ENCODE measurements at places on chromosomes 6 and 20.

DNA sequence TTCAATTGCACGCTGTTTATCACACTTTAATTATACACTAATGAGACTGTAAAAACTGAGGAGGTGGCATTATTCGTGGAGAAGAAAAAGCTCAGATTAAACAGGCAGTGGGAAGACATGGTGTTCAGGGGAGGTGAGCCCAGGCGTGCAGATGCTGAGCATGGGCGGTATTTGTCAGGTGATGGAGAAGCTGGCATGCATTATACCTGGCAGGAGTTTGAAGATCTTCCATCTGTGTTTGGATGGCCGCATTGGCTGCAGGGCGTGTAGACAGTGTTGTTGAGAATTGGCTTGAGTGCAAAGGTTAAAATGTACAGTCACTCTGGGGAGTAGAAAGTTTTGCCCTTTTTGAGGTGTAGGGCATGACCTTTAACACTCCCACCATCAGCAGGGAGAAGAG, 213.8 kb downstream of the ERMARD start:
- DNase-seq = no peak

- no peak for DNase-seq
Measured at GRCh38 chr20:16712511-16712947, 17.3 kb upstream of the SNRPB2 start.

DNA sequence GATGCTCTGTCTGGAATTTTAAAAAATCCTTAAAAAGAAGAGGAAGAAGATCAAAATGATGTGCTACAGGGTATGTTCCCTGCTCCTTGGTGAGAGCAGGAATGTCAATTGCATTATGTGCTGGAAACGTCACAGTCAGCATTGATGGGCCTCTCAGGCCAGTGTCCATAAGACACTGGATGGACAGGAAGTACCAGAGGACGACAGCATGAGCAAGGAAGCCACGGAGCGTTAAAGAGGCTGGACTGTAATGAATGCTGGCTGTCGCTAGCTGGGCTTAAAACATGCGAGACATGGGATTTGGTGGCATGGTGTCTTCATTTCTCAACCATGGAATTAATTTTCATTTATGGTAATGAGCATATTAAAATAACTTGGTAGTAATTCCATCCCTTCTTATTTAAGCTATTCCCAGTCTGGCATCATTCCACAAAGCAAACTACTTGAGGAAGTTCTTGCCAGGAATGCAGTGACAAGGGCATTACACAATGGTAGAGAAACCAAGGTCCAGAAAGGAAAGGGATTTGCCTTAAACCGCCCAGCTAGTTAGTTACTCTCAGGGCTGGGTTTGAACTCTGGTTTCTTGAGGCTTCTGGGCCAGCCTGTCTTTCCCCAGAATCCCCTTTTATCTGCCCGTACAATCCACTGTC, 166.6 kb upstream of the SOX4 start:
- peak; percentile 35 for DNase-seq

GRCh38 chr6:44265007-44265721, at the start of gene NFKBIE:
TSS of gene NFKBIE (minus strand) at chr6:44265551. CDS start at chr6:44265346, 205 bp downstream.
- DNase-seq = peak; percentile 89

- no peak for DNase-seq
Measured at GRCh38 chr6:35894776-35895175, 26.1 kb downstream of the SRPK1 start.

GRCh38 chr6:39801456-39802251, 9.5 kb downstream of the DAAM2 start:
- DNase-seq = no peak

DNA sequence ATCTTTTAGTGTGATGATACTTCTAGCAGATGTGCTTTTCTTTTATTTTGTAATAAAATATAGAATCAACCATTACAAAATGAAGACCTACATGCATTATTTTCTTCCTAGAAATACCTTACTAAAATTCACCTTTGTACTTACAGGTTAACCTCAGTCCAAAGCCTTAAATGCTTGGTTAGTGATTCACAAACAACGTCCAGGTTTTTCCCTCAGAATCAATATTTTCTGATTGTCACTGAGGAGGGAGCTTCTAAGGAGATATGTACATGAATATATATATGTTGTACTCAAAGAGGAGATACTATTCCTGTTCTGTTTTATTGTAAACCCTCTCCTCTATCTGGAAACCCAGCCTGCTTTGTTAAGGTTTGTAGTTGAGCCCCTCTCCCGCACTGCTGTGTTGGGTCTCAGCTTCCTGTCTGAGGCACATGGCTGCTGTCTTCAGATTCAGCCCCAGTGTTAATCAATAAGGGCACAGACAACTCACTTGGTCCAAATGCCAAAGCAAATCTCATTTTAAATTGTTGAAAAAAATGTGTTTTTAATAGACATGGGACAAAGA, 33.9 kb upstream of the HS3ST5 start:
- DNase-seq = no peak

DNA sequence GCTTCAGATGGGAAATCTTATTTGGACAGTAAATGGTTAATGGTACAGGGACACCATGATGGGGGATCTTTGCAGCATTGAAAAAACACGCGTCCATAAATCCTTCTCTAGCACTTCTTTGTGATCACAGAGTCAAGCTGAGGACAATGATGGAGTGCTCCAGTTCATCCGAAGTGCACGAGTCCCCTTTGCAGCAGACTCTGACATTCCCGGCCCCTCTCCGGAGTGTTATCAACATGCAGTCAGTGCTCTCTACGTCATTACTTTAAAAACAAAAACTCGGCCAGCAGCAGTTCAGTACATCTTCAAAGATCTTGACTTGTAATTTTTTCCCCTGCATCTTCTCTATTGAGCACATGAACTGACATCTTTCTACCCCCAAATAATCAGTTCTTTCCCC, 185.5 kb upstream of the AKAP12 start:
- peak; percentile 63 for DNase-seq

DNA sequence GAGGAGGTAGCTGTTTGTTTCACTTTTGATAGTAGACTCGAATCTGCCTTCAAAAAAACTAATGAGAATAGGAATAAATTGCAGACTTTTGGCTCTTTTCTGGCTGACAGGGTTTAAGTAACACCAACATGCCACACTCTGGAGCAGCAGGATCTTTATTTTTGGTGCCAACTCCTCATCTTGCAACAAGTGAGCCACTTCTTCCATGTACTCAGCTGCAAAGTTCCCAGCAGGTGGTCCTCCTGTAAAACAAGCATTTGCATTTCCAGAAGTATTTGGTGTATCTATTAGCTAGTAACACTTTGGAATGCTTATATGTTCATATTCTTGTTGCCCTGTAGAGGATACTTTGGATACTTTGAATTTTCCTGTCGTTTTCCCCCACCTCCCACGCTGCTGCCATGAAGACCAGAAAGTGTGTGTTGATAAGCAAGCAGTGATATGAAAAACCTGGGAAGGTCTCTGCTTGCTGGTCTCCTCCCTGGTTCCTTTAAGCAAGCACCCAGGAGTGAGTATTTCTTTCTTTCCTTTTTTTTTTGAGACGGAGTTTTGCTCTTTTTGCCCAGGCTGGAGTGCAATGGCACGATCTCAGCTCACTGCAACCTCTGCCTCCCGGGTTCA, 1.0 kb downstream of the ARMH2 start:
- no peak for DNase-seq

DNA sequence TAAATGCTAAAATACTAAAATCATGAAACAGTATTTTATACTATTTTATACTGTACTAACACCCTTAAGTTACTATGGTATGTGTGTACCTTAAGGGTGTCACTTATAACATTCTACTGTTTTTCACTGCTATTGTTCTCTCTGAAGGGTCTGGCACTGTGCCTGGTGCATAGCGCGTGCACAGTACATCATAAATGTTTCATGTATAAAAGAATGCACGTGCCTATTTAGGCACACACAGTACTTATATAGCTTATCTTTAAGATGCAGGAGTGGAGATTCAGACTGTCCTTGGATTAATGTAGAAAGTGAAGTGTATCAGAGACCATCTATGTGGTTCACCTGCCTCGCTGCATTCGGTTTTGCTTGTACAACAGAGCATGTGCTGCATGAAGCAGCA, 64.0 kb upstream of the SGK1 start:
- DNase-seq = peak; percentile 16

- peak; percentile 59 for DNase-seq
Measured at GRCh38 chr6:14440940-14441781, 323.6 kb downstream of the CD83 start.

DNA sequence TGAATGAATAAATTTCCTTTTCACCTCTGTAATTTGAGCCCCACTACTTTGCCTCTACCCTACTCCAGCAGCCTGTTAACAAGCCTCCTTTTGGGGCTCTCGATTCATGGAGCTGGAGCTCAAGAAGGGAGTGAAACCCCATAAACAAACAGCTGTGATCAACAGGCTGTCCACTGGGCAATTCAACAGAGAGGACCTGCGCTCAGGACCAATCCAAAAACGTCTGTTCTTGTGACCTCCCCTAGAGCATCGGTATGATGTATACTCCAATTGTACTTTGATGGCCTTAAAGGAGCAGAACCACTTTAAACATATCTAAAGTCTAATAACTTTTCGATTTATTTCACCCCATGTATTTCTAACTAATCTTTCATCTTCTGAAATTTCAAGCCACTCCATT, 37.4 kb downstream of the HIVEP2 start:
- no peak for DNase-seq

GRCh38 chr6:109458774-109459531, 3.4 kb upstream of the MICAL1 start:
- DNase-seq = no peak

DNA sequence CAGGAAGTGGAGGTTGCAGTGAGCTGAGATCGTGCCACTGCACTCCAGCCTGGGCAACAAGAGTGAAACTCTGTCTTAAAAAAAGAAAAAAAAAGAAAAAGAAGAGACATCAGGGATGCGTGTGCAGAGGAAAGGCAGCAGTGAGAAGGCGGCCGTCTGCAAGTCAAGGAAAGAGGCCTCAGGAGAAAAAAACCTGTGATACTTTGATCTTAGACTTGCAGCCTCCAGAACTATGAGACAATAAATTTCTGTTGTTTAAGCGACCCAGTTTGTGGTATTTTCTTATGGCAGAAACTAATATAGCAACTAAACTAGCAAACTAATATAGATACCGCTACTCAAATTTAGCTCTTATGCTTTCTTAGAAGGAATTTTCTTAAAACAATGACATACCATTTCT, 36.1 kb downstream of the FGD2 start:
- no peak for DNase-seq

- no peak for DNase-seq
Measured at GRCh38 chr20:23232219-23232581, 118.4 kb upstream of the NXT1 start.

DNA sequence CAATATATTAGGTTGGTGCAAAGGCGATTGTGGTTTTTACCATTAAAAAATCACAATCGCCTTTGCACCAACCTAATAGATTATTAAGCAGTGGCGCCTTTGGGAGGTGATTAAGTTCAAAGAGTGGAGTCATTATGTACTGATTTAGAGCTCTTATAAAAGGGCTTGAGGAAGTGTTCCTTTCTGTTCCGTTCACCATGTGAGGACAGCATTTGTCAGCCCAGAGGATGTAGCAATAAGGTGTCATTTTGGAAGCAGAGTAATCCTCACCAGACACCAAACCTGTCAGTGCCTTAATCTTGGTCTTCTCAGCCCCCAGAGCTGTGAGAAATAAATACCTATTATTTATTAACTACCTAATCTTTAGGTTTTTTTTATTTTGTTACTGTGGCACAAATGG, 542.1 kb upstream of the MAN1A1 start:
- DNase-seq = no peak

GRCh38 chr20:62410746-62411478, 3.8 kb upstream of the CABLES2 start:
- DNase-seq = no peak

GRCh38 chr20:45354423-45355208, 6.4 kb upstream of the SDC4 start:
- DNase-seq = peak; percentile 61

GRCh38 chr20:2903686-2904085, 30.4 kb downstream of the PTPRA start:
- DNase-seq = no peak

- peak; percentile 23 for DNase-seq
Measured at GRCh38 chr6:23097566-23097965, 528.2 kb downstream of the HDGFL1 start.

DNA sequence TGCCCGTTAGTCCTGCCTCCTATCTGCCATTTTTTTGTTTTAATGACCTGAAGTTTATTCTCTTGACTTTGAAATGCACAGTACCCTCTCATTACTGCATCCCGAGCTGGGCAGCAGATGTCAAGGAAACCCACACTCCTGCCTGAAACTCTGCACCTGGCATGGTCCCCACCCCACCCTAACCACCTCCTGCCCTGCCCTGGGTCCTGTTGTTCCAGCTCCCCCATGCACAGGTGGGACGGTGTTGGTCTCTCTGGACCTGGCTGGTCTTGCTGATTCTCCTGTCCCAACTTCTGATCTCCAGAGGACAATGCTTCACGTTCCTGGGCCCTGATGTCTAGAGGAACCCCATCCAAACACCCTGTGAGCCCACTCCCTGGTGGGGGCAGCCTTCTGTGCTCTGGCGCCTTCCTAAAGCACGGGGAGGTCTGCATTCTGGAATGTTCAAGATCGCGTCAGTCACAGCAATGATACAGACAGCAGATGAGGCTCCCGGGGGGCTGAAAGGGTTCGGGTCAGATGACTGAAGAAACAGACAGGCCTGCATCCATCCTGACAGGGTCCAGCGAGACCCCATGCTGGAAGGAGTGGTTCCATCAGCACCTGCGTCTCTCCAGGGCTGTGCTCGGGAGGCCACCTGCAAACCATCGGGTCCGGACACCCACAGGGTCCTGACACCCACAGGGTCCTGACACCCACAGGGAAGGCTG, 73.6 kb downstream of the ERMARD start:
- DNase-seq = no peak

GRCh38 chr6:42028234-42029061, 21.9 kb upstream of the TAF8 start:
- DNase-seq = peak; percentile 48

DNA sequence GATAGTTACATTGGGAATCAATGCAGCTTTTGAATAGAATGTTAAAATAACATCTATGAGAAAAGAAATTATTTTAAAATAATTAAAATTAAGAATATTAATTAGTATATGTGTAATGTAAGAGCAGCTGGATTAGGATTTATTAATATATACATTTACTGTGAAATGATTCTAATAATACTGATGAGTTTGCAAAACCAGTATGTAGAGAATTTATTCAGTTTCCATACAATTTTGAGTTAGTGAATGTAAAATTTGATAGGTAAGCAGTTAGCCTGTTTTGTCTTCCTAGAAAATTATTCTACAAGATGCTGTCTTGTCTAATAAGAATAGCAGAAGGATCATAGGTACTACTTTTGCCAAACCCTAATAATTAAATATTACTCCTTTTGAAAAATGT, 70.6 kb downstream of the STXBP5 start:
- DNase-seq = no peak

DNA sequence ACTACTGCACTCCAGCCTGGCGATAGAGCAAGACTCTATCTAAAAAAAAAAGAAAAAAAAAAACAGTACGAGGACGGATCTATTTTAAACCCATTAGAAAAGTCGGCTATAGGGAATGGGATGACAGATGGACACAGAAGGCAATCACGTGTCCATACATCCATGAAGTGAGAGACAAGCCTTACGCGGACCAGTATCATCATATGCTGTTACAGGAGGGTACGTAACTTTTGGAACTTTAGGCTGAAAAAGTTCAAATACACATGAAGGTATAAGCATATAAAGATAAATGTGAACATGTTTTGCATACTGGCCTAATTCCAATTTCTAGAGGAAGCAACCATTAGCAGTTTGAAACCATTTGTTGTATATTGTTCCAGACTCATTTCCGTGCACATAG, 109.8 kb upstream of the EXOC2 start:
- DNase-seq = no peak

Measured in fibroblast of skin of right biceps (primary cell).